ENCODE measurements at places on chromosomes 12 and 14.

DNA sequence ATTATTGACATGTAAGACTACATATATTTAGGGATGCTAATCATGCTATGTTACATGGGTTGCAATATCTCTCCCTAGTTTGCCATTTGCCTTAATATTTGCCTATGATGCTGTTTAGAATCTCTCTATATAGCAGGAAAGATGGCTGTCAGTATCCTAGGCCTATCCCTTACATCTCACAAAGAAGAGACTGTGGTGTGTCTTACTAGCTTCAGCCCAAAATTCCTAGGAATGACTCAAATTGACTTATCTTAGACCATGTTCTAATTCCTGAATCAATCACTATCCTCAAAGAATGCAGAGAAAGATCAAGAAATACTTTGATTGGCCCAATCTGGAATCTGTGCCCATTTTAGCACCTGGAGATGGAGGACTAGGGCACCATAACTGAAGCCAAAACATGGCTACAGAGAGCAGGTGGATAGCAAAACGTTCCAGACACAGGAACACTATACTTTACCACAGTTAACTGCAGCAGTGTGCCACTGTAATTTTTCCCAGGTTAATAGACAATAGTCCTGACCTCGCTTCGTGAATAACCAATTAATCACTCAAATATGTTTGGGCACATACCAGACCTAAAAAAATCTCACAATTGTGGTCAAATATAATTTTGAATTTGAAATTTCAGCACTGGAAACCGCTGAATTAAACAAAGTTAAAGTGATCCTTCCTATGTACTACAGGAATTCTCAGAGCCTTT, 32.7 kb upstream of the GLIPR1 start:
- DNase-seq: peak; percentile 55

- no peak for DNase-seq
Measured at GRCh38 chr12:64389154-64389553, 1.4 kb downstream of the C12orf56 start.

- no peak for DNase-seq
Measured at GRCh38 chr14:74506411-74506851, 12.9 kb downstream of the ISCA2 start.

DNA sequence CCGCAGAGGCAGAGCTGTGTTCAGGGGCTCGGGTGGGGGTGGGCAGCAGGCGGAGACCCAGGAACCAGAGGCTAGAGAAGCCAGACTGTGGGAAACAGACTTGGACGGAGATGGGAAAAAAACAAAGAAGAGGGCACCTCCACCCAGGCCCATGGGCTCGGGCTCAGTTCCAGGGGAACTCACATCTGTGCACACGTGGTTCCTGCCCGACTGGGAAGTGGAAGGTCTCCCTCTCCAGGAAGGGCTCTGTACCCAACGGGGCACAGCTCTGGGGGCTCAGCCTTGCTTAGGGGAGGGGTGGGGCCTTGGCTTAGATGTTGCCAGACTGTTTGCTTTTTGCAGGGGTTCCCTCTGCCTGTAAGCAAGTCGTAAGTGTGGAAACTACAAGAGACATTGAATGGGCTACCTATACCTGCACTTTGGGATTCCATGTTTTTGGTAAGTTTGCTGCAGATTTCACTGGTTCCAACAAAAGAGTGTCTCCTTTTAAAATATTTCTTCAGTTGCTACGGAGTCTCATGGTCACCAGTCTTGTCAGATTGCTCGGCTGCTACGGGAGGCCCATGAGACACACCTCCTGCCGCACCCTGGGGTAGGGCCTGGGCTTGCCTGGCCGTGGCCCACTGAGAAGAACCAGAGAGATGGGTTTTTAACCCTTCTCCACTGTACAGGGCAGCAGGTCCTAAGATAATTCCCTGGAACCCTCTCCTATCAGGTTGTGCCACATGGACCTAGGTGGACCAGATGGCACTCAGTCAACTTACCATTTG, 127.6 kb upstream of the EVL start:
- DNase-seq: no peak

DNA sequence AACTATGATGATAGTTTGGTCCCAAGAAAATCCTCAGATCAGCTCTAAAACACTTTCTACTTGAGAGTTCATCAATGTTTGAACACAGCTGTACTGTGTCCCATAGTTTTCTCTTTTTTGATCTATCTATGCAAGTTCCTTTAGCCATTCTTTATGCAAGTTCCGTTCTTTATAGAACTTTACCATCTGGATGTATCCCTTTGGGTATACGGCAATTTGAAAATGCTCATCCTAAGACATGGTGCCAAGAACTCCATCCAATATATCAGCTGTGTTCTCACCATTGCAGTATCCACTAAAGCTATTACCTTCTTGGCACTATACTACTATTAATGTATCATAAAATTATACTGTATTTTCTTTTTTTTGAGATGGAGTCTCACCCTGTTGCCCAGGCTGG, 276.9 kb downstream of the NOVA1 start:
- DNase-seq: no peak

DNA sequence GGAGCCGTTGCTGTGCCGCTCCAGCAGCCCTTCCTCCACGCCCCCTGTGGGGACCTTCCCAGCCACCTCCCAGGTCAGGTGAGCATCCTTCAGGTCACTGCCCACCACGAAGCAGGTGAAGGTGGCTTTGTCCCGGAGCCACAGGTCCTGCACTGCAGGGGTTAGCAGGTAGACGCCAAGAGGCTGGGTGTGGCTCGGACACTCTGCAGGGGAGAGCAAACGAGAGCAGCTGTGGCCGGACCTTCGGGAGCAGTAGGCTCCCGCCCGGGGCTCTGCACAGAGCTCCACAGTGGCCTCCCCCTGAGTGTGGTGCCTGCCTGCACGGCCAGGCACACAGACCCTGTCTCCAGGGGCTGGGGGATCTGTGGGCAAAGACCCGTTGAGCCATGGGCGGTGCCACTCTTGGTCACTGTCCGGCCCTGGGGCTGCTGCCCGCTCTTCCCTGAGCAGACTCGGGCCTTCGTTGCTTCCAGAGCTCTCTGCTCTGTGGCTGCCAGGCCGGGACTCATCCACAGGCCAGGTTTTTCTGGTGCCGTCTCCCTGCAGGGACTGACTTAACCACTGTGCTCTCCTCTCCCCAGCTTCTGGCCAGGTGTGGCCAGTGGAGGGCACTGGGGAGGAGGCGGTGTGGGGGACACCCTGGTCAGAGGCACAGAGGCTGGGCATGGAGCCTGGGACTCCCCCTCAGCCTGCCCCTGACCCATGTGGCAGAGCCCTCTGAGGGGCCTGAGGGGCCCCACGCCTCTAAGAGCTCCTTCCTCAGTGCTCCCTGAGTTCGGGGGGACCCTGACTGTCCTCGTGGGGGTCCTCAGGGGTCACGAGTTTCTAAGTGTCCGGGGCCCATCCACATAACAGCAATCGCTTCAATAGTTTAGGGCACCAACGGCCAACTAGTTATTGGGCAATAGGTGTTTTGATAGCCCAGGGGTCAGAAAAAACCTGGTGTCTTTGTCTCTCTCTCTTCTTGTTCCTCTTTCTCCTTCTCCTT, 314.9 kb downstream of the TMEM121 start:
- no peak for DNase-seq

DNA sequence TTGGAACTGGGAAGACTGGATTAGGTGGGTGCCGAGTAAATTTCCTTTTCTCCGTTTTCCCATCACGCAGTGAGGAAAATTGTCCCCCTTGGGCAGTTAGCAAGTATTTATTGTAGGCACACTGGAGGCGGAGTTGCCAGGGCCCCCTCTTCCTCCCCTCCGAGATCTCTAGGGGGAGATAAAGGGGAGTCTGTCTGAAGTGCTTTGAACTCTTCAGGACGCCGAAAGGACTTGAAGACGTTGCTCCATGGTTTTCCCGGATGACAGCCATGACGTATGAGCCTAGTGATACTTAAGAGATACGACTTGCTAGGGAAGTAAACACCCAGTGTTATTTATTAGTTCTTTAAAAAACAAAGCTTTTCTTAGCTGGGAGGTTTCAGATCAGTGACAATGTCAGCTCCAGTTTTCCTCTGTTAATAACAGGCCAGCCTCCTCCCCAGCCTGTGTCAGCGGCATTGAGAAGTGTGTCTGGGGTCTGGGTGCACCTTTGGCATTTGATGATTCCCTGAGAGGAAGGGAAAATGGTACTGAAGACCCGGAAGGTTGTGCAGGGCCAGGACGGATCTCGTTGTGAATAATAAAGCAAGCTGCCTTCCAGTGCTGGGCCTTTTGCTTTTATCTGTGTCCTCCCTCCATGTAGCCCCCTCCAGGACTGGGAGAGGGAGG, 78.7 kb downstream of the TSPAN9 start:
- DNase-seq: no peak

DNA sequence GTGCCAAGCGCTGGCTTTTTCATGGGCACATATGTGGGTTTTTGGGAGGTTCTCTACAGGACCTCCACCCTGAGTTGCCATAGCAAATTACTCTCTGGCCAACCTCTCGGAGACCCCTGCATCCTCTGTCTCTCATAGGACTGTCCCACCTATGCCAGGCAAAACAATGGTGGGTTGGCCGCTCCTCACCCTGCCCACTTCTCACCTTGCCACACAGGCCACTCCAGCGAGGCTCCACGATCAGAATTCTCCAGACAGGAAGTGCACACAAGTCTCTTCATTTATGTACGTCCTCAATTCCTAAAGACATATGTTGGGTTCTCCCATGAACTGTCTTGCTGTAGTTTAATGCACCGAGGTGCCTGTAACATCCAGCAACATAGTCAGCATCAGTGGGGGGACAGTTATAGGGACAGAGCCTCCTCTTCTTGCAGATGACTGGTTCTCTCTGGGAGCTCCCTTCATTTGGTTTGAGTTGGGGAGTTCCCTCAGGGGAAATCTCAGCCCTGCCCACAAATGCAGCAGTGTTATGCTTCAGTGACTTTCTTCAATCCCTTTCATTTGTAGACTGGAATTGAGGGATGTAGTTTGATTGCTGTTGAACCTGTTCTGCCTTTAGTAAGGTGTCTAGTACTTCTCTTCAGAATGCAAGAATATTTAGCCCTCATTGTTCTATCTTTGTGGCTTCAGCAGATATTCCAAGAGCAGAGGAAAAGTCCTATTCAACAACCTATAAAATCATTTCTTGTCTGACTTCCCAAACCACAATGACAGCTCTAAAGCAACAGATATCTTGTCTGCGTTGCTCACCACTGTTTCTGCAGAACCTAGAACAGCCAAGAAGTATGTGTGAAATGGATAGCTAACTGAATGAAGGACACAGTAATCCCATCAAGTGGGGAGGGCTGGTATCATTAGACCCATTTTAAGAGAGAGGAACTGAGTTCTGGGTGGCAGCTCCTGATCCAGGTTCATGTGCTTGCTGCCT, 2.8 kb upstream of the LTBP2 start:
- peak; percentile 54 for DNase-seq

GRCh38 chr12:123764109-123764508, 2.0 kb downstream of the DNAH10 start:
- DNase-seq: no peak

Measured in fibroblast of skin of right biceps (primary cell).